CD4-positive, alpha-beta memory T cell (primary cell): ENCODE measurements at places on chromosomes 2 and 18. TPM values are rescaled to one million over a fixed set of nuclear protein-coding genes. Genes with fewer than 3 reads are reported as not detected.

DNA sequence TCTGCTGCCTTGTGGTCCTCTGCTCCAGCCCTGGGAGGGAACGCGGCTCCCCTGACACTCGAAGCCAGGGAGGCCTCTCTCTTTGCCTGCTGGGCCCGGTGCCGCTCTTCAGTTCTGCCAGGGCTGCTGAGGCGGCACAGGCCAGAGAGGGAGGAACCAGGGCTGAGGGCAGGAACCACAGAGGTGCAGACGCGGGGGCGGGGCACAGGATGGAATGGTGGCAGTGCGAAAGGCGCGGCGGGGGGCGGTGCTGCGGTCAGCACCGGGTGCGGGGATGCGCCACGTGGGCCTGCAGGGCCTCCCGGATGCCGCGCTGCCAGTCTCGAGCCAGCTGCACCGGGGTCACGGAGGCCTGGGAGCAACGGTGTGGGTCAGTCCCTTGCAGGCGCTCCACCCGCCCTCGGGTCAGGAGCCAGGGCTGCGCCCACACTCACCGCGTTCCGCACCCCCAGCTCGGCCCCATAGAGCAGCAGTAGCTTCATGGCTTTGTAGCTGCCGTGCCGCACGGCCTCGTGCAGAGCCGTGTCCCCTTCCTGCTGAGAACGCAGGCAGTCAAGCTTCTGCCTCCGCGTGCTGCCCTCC is 4.4 kb downstream of the ANKRD23 start:
- peak overlapping the region; percentile 55 for H3K27ac ChIP-seq
- H3K27me3 ChIP-seq: no peaks in the 10 kb centered on the region
- no peak overlapping the region for H3K4me3 ChIP-seq
- peaks cover 22% of the 10 kb centered on the region for H3K4me1 ChIP-seq

The ADNP2 gene
- 20.9 TPM for total RNA-seq

GRCh38 chr2:158184556-158185343 is 83.1 kb downstream of the UPP2 start:
- H3K27ac ChIP-seq: no peak overlapping the region
- no peaks in the 10 kb centered on the region for H3K27me3 ChIP-seq
- no peak overlapping the region for H3K4me3 ChIP-seq
- no peaks in the 10 kb centered on the region for H3K36me3 ChIP-seq
- peaks cover 5% of the 10 kb centered on the region for H3K4me1 ChIP-seq

DNA sequence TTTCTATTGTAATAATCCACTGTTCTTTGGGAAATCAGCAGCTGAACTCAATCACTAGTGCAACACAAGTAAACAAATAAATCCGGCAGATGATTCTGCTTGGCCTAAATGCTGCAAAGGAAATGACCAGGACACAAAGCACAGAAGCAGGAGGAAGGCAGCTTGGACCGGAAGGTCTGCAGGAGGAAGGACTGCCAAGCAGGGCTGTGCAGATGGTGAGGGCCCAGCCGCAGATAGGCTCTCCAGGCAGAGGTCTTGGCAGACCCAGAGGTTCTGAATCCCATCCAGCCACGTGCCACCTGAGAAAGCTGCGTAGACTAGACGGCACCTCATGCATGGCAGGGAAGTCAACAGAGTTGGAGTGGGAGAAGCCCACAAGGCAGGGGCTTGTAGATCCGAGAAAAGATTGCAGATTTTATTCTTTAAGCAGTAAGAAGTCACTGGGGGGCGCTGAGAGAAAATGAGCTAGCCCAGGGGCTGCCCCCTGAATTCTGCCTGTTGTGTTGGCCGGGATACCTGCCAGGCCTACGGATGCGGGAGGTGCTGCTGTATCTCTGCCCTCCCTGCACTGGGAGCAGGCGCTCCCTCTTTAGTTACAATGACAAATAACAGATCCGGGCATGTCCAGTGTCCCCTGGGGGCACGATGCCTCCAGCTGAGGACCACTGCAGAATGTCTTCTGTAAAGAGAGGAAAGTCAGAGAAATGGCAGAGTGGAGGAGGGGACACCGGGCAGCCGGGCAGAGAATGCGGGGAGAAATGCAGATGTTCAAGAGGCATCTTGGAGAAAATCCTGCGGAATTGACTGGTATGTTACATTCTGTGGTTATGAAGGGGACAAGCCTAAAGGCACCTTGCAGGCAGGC is 153.5 kb downstream of the PXDN start:
- H3K27me3 ChIP-seq: no peaks in the 10 kb centered on the region
- H3K4me3 ChIP-seq: no peak overlapping the region
- no peak overlapping the region for H3K27ac ChIP-seq
- no peaks in the 10 kb centered on the region for H3K4me1 ChIP-seq
- no peaks in the 10 kb centered on the region for H3K36me3 ChIP-seq

GRCh38 chr2:85438201-85439024 is 19.9 kb downstream of the SH2D6 start:
- H3K27ac ChIP-seq: peak overlapping the region; percentile 75
- H3K27me3 ChIP-seq: no peaks in the 10 kb centered on the region
- peaks cover 30% of the 10 kb centered on the region for H3K4me1 ChIP-seq
- H3K4me3 ChIP-seq: peak overlapping the region; percentile 52

The AGFG1 gene
- total RNA-seq: 62.4 TPM

GRCh38 chr2:43289331-43289730 is 62.9 kb upstream of the ZFP36L2 start:
- peaks cover 45% of the 10 kb centered on the region for H3K36me3 ChIP-seq
- H3K27me3 ChIP-seq: no peaks in the 10 kb centered on the region
- peaks cover 2% of the 10 kb centered on the region for H3K4me1 ChIP-seq
- DNase-seq: no peak
- H3K4me3 ChIP-seq: no peak overlapping the region

- DNase-seq: no peak
- no peaks in the 10 kb centered on the region for H3K4me1 ChIP-seq
- H3K27ac ChIP-seq: no peak overlapping the region
- H3K36me3 ChIP-seq: no peaks in the 10 kb centered on the region
- H3K27me3 ChIP-seq: no peaks in the 10 kb centered on the region
Observed at GRCh38 chr2:59174536-59175243, 933.6 kb upstream of the FANCL start.

DNA sequence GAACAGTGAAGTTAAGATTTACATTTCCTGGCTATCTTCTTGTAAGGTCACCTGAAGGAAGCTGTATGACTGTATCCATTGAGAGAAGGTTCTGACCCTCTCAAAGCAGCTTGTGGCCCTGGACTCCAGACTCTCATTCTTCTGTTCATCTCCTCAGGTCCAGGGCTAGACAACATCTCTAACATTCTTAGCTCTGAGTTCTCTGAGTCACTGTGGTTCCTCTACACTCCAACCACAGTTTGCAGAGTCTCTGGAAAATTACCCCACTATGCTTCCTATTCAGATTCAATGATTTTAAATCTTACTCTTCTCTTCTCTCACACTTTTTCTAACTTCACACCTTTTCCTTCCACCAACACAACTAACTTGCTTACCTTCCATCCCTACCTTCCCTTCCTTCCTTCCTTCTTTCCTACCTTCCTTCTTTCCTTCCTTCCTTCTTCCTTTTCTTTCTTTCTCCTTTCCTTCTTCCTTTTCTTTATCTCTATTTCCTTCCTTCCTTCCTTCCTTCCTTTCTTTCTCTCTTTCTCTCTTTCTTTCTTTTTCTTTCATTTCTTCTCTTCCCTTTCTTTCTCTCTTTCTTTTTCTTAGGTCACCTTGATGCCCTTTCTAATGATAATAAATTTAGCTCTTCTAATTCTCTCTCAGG is 824.3 kb upstream of the ZEB2 start:
- no peaks in the 10 kb centered on the region for H3K36me3 ChIP-seq
- H3K27me3 ChIP-seq: no peaks in the 10 kb centered on the region
- no peaks in the 10 kb centered on the region for H3K4me1 ChIP-seq

The SAG gene
- total RNA-seq: not detected

- peak overlapping the region; percentile 42 for H3K4me3 ChIP-seq
- H3K27me3 ChIP-seq: peaks cover 8% of the 10 kb centered on the region
- no peaks in the 10 kb centered on the region for H3K36me3 ChIP-seq
- DNase-seq: peak; percentile 48
- H3K4me1 ChIP-seq: peaks cover 44% of the 10 kb centered on the region
Observed at GRCh38 chr18:26547646-26548414, 523 bp downstream of the KCTD1 start.

- no peak overlapping the region for H3K4me3 ChIP-seq
- H3K27me3 ChIP-seq: no peaks in the 10 kb centered on the region
- no peaks in the 10 kb centered on the region for H3K36me3 ChIP-seq
- H3K4me1 ChIP-seq: no peaks in the 10 kb centered on the region
- no peak overlapping the region for H3K27ac ChIP-seq
Observed at GRCh38 chr2:32882816-32883810, 63.6 kb upstream of the LTBP1 start.
